NCI-H1417 treated with DMSO at 0.1 percent for 48 hours (cell line): ENCODE measurements at places on chromosomes 16 and 17.

DNA sequence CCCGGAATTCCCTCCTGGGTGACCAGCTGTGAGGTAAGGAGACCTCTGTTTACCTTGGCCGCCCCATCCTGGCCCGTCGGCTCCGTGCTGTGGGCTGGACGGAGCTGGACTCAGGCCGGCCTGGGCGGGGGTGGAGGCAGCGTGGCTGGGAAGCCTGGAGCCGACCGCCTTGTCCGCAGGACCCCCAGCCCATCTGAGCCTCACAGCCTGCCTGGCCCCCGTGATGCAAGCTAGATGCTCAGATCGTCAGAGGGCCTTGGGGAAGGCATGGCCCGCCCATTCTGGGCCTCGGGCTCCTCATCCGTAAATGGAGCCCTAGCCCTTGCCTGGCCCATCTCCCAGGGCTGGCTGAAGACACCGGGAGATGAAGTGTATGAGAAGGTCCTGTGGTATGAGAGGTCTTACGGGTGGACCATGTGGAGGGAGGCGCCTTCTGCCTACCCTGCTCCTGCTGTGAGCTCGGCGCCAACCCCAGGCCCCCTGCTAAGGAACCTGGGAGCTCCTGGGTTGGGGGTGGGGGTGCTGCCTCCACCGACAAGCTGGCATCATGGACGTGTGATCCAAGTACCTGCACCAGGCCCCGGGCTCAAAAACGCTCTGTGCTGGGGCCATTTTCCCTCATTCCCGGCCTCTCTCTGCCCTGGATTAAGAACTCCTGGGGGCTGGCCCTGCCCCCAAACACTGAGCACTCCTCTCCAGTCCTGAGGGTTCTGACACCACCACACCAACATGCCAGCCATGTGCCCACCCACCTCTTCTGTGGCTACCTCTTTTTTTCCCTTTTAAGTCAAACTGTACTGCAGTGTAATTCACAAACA, 5.4 kb upstream of the P2RX1 start:
- DNase-seq = no peak

DNA sequence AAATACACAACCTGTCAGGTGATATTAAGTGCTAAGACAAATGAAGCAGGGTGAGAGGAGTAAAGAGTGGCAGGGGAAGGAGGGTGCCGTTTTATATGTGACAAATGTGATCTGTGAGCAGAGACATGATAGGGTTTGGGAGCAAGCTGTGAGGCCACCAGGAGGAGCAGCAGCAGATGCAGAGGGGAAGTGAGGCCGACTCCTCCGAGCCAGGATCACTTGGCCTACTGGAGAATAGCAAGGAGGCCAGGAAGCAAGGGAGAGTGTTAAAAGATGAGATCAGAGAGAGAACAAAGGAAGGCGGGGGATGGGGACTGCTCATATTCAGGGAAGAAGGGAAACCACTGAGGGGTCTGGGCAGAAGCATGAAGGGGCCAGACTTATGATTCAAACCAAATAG, 129.4 kb downstream of the TANGO6 start:
- peak; percentile 26 for DNase-seq

DNA sequence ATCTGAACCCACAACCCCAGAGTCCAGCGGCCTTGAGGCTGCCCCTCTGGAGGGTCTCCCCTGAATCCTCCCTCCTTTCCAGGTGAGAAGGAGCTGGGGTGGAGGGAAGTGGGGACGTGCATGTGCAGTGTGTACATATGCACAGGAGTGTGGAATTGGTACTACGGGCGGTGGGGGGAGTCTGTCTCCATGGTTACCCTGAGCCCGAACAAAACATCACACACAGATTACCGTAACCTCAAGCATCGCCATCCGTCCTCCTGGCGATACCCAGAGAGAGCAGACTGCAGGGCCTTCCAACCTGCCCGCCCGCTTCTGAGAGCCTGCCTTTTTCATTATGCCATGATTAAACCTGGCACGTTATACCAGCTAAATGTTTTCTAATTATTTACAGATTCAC, 25.1 kb downstream of the GSG1L start:
- DNase-seq = peak; percentile 0

GRCh38 chr16:1036726-1037393, 35.7 kb upstream of the SSTR5 start:
- no peak for DNase-seq

DNA sequence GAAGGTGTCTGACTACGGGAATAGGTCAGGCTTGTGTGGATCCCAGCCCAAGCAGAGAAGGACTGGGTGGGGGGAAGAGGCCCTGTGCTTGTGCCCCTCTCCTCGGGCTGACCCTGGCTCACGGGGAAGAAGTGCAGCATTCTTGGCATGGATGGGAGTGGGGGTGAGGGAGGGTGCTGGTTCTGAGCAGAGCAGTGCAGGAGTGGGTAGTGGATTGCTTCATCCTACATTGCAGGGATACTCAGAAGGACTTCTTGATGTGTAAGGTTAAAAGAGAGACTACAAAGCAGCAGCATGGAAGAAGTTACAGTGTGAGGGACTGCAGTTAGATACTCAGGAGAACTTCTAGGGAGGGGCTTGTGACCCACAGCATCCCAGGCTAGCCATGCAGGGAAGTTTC, 2.1 kb downstream of the ARHGAP23 start:
- DNase-seq = no peak

- DNase-seq = no peak
These were observed 226.4 kb upstream of the MAF start for GRCh38 chr16:79826732-79827475.

- DNase-seq = no peak
These were observed 9.4 kb downstream of the SKA2 start for GRCh38 chr17:59145571-59146096.

- DNase-seq = no peak
These were observed 8.7 kb upstream of the SDK2 start for GRCh38 chr17:73652886-73653480.

- DNase-seq = no peak
These were observed 2.6 kb downstream of the DPEP2 start for GRCh38 chr16:67996666-67997065.

- no peak for DNase-seq
These were observed 1.6 kb downstream of the RIPOR1 start for GRCh38 chr16:67530013-67530939.

- no peak for DNase-seq
These were observed 903.8 kb upstream of the RBFOX1 start for GRCh38 chr16:6428861-6429260.

- DNase-seq = no peak
These were observed 9.2 kb downstream of the TANC2 start for GRCh38 chr17:62975206-62975605.

- DNase-seq = no peak
These were observed 172.0 kb downstream of the CDK5R1 start for GRCh38 chr17:32658470-32659418.

GRCh38 chr16:46991729-46992704, 18.5 kb upstream of the DNAJA2 start:
- DNase-seq = no peak

GRCh38 chr17:67386965-67387551, 10.0 kb downstream of the PITPNC1 start:
- no peak for DNase-seq

DNA sequence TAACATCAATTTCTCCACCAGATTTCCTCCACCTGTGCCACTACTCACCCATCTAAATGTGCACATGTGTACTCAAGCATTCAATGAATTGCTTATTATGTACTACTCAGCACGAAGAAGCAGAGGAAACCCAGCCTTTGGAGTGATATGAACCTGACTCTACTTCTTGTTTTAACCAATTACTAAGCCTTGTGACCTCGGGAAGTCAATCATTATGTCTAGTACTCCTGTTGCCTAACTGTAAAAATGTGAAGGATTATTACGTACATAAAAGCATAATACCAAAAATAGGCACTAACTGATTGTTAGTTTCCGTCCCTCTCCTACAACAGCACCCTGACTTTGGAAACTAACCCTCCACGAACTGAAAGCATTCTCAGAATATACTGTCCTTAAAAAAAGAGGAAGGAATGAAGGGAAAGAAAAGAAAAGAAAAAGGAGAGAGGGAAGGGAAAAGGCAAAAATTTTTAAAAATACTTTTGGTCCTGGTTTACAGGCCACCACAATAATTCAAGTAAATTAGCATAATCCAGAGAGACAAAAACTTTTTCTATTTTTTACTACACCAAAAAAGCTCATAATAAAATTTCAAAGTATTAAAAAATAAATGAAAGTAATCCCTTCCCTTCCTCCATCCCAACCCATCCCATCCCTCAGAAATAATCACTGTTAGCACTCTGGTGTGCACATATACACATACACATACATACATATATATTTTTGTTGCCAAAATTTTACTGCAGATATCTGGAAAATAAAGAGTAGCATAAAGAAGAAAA, 53.6 kb downstream of the KANSL1 start:
- DNase-seq = no peak

GRCh38 chr16:20803561-20804214, 2.6 kb downstream of the ERI2 start:
- no peak for DNase-seq

GRCh38 chr17:64547319-64547718, 40.5 kb downstream of the CEP95 start:
- DNase-seq = no peak

DNA sequence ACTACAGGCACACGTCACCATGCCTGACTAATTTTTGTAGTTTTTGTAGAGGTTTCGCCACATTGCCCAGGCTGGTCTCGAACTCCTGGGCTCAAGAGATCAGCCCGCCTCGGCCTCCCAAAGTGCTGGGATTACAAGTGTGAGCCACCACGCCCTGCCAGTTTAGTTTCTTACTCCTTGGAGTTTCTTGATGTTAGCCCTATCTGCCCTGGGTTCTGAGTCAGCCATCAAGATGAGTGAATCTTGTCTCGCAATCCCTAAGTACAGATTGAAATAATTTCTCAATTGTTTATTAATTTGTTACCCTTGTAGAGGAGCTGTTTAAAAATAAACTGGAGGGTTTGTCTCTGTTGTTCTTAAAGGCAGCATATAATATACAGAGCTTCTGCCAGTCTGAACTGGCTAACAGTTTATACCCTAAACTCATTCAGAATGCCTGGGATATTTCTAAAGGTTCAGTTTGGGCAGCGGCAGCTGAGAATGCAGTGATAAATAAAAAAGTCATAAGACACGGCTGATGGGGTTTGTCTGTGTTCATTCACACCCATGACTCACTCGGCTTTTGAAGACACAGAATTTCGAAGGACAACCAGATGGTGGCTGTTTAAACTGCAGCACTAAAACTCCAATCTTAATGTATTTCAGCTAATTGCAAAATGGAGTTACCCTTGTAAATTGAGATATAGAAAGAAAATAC, 39.6 kb downstream of the GPRC5B start:
- DNase-seq = no peak

- no peak for DNase-seq
These were observed 8.2 kb upstream of the TBKBP1 start for GRCh38 chr17:47685556-47686275.

DNA sequence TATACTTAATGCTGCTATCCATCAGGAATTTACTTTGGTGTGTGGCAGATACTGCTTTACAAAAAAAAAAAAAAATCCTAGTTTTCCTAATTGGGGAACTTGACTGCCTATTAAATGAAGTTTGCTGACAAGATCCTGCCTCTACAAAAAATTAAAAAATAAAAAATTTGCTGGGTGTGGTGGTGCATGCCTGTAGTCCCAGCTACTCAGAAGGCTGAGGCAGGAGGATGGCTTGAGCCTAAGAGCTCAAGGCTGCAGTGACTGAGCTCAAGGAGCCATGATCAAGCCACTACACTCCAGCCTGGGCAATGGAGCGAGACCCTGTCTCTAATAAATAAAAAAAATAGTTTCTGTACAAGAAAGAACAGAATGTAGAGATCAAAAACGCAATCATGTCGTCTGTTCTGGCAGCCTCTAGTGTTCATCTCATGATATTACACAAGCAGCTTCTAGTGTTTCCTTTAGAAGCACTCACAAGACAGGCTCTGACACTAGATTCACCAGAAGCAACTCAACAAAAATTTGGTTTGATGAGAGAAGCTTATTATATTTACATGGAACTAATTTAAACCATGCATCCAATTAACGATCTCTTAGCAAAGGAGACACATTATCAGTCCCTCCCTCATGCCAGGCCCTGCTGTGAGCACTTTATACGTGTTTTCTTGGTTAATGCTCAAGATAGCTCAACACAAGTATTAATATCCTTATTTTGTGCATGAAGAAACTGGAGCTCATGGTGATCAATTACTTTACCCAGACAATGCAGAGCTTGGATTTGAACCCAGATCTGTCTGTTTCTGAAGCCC, 6.8 kb upstream of the KRTAP17-1 start:
- DNase-seq = peak; percentile 11

DNA sequence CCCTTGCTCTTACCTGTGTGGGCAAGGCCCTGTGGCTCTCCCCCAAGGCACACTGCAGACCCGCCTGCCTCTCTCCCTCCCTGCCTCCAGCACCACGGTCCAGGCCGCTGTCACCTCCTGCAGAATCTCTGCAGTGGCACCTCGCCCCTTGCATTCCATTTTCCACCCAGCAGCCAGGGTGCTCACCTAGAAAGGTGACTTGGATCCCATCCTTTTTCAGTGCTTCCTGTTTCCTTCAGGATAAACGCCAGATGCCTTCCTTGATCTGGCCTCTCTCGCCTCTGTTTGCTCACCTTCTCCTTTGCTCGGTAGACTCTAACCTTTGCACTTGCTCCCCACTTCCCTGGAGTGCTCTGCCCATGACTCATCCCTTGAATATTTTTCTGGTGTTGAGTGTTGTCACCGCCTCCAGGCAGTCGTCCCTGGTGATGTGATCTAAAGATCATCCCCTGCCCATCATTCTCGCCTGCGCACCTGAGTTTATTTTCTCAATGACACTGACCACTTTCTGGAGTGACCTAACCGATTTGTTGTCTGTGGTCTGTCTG, 79.2 kb upstream of the LGALS9 start:
- no peak for DNase-seq

DNA sequence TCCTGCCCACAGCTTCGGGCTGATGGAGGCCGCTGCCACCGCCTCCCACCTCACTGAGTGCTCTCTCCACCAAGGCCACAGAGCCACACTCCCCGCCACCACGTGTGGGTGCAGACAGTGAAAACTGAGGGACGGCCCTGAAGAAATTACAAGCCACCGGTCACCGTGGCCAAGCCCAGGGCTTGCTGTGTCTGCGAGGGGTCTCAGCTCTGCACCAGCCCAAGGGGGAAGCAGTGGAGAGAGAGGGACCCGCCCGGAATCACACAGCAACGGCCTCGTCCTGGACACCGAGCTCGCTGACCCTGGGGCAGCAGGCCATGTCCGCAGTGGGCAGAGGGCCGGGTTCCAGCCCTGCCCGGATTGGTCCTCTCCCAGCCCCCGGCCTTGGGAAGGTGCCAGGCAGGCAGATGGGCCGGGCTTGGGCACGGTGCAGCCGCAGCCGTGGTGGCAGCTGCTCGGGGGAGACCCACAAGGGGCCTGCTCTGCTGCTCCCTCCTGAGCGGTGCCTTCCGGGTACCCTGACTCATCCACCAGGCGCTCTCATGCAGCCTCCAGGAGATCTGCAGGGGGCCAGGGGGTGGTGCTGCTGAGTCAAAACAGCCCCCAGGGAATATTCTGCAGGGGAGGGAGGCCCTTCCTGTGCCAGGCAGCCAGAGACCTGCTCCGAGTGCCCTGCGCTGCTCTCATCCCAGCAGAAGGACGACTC, 52.0 kb downstream of the CBFA2T3 start:
- DNase-seq = no peak

- DNase-seq = no peak
These were observed 979 bp downstream of the MAP3K14 start for GRCh38 chr17:45315648-45316433.
